Large intestine (tissue), 12 donors: ENCODE measurements at places on chromosomes 3 and 15. TPM values are rescaled to one million over a fixed set of nuclear protein-coding genes. Genes with fewer than 3 reads are reported as not detected.

Gene RNF123
- polyA plus RNA-seq, result 35.6 TPM

DNA sequence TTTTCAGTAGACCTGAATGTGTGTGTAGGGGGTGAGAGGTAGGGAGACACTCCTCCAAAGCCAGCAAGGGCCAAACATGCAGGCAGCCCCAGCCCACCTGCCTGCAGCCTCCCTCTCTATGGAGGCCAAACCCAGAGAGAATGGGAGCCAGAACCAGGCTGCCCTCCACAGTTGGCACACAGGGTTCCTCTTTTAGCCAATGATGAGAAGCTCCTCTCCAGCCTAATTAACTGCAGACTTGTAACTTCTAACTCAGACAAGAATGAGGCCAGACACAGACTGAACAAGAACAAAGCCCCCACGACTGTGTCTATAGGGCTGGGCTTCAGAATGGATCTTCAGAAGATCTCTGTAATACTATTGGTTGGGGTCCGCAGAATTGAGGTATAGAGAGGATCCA, 12.3 kb upstream of the TLE3 start:
- no peak for DNase-seq

GRCh38 chr3:30401971-30402370, 204.4 kb upstream of the TGFBR2 start:
- no peak for DNase-seq

DNA sequence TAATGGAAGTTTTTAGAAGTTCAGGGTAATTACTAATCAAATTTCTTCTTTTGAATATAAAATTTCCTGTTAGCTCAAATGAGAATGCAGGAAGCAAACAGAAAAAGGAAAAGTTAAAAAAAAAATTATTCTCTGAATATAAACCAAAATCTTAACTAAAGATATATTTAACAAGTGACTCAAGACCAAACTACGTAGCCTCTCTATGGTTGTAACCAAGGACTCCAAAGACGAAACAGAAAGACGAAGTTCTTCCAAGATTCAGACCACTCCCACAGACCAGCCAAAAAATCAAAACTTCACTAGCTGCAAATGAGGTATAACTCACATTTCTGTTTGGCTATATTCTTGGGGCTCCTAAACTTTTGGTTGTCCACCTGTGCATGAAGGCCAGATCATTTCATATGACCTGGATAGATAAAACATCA, 846.5 kb upstream of the ALCAM start:
- no peak for DNase-seq

Gene CTNNB1
- 424 TPM for polyA plus RNA-seq
